ENCODE measurements at places on chromosomes 6 and 20.
A peak's percentile ranks its signal among the peaks of the same experiment; 100 is the strongest.

DNA sequence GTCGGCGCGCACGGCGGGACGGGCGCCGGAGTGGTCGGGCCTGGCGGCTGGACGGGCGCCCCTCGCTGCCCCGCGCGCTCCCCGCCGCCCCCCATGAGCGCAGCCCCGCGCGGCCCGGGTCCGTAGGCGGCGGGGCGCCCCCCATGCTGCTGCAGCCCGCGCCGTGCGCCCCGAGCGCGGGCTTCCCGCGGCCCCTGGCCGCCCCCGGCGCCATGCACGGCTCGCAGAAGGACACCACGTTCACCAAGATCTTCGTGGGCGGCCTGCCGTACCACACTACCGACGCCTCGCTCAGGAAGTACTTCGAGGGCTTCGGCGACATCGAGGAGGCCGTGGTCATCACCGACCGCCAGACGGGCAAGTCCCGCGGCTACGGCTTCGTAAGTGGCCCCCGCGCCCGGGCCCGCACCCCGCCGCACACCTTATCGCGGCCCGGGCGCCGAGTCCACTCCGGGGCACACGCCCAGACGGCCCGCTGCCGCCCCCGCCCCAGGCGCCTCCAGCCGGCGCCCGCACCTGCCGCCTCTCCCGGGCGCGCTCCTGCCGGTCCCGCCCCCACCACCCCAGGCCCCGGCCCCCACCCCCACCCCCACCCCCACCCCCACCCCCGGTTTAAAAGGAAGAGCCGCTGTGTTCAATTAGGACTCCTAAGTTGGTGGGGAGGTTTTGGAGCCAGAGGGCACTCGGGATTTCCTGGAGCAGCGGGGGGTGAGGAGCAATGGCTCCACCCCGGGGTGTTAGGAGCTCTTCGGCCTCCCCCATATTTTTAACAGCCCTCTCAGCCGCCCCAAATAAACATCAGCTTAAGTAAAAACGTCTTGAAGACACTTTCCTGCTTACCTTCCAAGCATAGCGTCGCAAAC, 474 bp downstream of the RBM38 start:
- peak; percentile 29 for DNase-seq

GRCh38 chr6:152293404-152293803, 343.8 kb downstream of the SYNE1 start:
- peak; percentile 22 for DNase-seq

DNA sequence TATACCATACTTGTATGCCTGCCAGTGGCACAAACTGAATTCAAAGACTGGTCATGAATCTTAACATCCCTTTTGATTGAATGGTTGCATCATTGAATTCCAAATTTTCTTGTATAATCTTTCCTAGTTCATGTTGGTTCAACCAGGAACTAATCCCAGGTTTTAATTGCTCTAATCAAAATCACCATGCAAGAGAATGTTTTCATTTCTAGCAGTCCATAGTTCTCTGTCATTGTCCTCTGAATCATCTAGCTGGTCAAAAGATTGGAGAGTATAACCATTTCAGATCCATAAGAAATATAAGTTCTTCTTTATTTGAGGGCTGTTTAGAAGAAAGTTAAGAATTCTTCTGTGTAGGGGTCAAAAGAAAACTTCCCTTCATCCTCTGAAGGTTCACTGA, 57.2 kb downstream of the ZNF292 start:
- DNase-seq, result no peak

- peak; percentile 80 for DNase-seq
Observed at GRCh38 chr20:62065674-62066338, at the start of gene TAF4. Gene TAF4, minus strand, starts transcription at chr20:62065881. Its CDS starts 71 bp downstream, at chr20:62065810.

- no peak for DNase-seq
Observed at GRCh38 chr6:42446996-42447395, 4.7 kb downstream of the TRERF1 start.

GRCh38 chr20:60144404-60144803, 186.2 kb downstream of the CDH26 start:
- no peak for DNase-seq

- peak; percentile 11 for DNase-seq
Observed at GRCh38 chr20:63007646-63008488, 1.1 kb upstream of the BHLHE23 start.

GRCh38 chr6:155381673-155382337, 67.5 kb upstream of the TFB1M start:
- no peak for DNase-seq

GRCh38 chr6:138803861-138804260, 8.0 kb downstream of the ECT2L start:
- no peak for DNase-seq

- DNase-seq, result no peak
Observed at GRCh38 chr6:19362396-19362795, 474.8 kb upstream of the ID4 start.

- no peak for DNase-seq
Observed at GRCh38 chr6:148771896-148772554, 25.2 kb downstream of the UST start.

DNA sequence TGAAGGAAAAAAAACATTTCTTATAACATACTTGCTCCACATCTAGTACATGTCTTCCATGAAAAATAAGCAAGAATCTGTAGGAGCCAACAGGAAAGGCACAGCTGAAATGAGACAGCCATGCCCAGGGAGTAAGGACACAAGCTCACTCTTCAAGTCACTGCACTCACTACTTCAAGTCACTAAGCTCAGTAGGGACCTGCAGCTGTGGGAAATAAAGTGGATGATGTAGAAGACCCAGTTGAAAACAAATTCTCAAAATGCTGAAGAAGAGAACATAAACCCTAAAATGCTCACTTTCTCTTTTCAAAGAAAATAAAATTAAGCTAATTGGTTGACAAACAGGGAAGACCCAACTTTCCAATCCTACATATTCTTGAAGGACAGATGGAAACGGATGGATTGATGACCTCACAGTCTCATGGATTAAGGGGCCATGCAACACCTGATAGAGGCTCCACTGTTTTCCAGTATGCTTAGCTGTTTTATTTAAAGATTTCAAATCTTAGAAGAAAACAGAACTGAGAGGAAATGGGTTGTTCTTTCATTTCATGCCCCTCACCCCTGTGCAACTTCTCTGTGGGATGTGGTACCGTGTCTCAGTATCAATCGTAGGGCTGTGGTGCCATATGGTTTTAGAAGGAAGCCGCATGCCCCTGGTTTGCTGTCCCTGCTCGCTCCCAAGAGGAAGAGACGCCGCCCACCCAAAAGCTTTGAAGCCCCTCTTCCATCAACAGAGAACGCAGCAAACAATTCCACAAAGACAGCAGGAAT, 133.3 kb downstream of the WDR27 start:
- no peak for DNase-seq

GRCh38 chr6:131096786-131097185, 33.7 kb upstream of the EPB41L2 start:
- no peak for DNase-seq

GRCh38 chr20:41045671-41046070, 17.0 kb downstream of the TOP1 start:
- no peak for DNase-seq

DNA sequence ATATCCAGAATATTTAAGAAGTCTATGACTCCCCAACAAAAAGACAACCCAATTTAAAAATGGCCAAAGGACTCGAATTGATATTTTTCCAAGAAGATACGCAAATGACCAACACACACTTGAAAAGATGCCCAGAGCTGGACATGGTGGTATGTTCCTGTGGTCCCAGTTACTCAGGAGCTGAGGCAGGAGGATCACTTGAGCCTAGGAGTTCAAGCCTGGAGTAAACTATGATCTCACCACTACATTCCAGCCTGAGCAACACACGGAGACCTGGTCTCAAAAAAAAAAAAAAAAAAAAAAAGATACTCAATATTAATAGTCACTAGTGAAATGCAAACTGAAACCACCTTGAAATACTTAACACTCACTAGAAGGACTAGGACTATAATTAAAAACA, 12.2 kb upstream of the ARMC2 start:
- no peak for DNase-seq

- DNase-seq, result peak; percentile 54
Observed at GRCh38 chr6:156778454-156779205, 1.5 kb downstream of the ARID1B start.

DNA sequence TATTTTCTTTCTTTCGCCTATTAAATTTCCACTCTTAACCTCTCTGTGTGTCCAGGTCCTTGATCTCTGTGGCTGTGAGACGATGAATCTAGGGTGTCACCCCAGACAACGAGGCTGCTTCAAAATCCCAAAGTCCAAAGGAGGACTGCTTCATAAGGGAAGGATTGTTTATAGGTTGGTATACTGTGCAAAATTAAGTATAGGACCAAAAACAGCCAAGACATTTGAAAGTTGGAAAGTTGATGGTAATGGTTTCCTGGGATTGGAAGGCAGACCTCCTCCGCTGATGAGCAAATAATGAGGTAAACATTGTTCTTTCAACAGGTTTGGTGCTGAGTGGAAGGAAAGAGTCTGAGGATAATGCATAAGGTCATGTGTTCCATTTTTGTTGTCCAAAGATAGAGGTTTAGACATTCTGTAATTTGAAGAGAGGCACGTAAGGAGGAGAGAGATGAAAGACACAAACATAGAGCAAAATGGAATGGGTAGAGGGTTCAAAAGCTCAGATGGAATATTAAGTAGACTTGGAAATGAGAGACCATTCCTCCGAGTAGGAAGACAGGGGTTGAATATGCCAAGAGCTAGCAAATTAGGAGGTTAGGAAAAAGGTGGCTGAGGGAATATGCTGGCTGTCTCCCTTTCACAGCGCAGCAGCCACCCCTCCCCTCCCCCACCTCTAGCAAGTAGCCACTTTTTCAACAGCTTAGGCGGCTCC, 24.8 kb downstream of the ZNF311 start:
- DNase-seq, result no peak

DNA sequence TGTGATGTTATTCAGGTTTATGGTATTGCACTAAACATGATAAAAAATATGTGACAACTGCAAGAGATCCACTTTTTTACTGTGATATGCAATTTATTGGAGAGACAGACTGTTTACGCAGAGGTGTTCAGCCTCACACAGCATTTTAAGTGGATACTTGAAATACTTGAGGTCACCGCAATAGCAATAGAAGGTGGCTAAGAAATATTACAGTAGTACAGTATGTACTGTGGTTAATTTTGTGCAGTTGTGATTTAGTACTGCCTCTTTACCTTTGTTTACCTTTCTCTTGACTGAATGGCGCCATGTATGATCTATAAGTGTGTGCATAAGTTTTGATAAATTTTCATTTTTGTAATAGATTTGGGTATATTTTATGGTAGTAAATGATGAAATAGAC, 17.4 kb downstream of the MACROD2 start:
- no peak for DNase-seq

GRCh38 chr6:105484238-105485161, 81.6 kb upstream of the PREP start:
- peak; percentile 68 for DNase-seq

- no peak for DNase-seq
Observed at GRCh38 chr20:3613821-3614440, 49.3 kb downstream of the GFRA4 start.
